ENCODE measurements at places on chromosomes 2 and 18.

- peak; percentile 4 for DNase-seq
Measured at GRCh38 chr2:113700186-113700841, 56.1 kb downstream of the SLC35F5 start.

- no peak for DNase-seq
Measured at GRCh38 chr2:163157891-163158496, 319.4 kb upstream of the KCNH7 start.

DNA sequence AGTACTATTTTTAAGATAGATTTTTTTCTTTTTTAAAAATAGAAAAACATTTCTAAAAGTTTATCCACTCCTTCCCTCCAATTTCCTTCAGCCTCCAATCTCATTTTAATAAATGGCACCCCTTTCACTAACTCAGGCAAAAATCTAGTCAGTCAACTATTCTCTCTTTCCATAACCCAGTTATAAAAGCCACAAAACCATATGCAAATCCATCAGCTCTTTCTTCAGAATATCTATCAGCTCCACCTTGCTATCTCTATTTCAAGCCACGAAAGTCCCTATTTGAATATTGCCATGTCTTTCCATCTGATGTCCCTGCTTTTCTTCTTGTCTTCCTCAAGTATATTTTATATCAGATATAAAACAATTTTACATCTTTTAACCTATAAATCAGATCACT, 397.1 kb downstream of the ERBB4 start:
- no peak for DNase-seq

GRCh38 chr18:43705850-43706249, 428.6 kb upstream of the SYT4 start:
- DNase-seq: peak; percentile 14

- no peak for DNase-seq
Measured at GRCh38 chr2:171564463-171564862, 42.2 kb downstream of the CYBRD1 start.

DNA sequence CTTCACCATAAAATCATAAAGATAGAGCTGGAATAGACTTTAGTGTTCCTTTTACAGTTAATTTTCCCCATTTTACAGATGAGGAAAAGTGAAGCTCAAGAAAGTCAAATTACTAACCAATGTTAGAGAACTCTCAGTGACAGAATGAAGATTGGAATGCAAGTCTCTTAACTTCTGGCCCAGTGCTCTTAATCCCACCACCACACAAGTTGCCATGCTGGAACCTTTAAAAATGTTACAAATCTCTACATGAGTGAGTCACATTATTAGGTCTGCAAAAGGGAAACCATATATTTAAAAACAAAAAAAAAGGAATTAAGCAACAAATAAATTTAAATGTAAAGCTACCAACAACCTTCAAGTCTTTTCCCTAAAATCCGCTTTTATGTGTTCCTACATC, 3.5 kb downstream of the NCKAP1 start:
- no peak for DNase-seq

- peak; percentile 58 for DNase-seq
Measured at GRCh38 chr2:146734042-146734820, 1110.6 kb upstream of the ACVR2A start.

GRCh38 chr2:159175182-159175581, 111.3 kb downstream of the WDSUB1 start:
- DNase-seq: no peak

DNA sequence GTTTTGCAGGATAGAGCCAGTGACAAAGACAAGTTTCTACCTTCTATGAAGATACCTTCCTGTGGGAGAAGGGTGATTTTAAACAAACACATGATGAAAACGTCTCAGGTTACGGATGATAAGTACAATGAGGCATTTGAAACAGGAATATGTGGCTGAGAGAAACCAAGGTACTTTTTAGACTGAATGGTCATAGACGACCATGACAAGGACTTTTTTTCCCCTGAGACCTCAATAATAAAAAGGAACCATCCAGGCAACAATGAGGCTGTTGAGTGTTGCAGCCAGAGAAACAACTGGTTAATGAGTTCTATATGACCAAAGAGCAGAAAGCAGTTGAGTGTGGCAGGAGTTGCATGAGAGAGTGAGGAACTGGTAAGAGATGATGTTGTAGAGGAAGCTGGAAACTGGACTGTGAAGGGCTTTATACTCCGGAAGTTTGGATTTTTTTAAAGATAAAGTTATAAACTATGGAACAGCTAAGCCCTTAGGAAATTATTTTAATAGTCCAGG, 306.1 kb upstream of the CYRIA start:
- DNase-seq: no peak

All from NCI-H2081 (cell line).